ENCODE measurements at places on chromosomes 12 and 14. TPM values are rescaled to one million over a fixed set of nuclear protein-coding genes. Genes with fewer than 3 reads are reported as not detected.

FAM181A gene
- not detected for total RNA-seq

OAS2 gene
- 8.4 TPM for total RNA-seq

CCDC196 gene
- not detected for total RNA-seq

TPH2 gene
- not detected for total RNA-seq

TOGARAM1 gene
- total RNA-seq, result 23.1 TPM

AKAP5 gene
- total RNA-seq, result 0.68 TPM

ABCC9 gene
- total RNA-seq, result 0.05 TPM

KIF26A gene
- 31.8 TPM for total RNA-seq

KERA gene
- total RNA-seq, result not detected

TNS2 gene
- total RNA-seq, result 56.2 TPM

SYT1 gene
- total RNA-seq, result 9.7 TPM

SGPP1 gene
- total RNA-seq, result 11.1 TPM

CLEC6A gene
- not detected for total RNA-seq

AICDA gene
- not detected for total RNA-seq

SLC10A1 gene
- not detected for total RNA-seq

ACVRL1 gene
- 680 TPM for total RNA-seq

Data from dermis blood vessel endothelial cell (primary cell).